Lung (tissue), 17 donors: ENCODE measurements at places on chromosomes 16 and 17.
A peak's percentile ranks its signal among the peaks of the same experiment; 100 is the strongest.

DNA sequence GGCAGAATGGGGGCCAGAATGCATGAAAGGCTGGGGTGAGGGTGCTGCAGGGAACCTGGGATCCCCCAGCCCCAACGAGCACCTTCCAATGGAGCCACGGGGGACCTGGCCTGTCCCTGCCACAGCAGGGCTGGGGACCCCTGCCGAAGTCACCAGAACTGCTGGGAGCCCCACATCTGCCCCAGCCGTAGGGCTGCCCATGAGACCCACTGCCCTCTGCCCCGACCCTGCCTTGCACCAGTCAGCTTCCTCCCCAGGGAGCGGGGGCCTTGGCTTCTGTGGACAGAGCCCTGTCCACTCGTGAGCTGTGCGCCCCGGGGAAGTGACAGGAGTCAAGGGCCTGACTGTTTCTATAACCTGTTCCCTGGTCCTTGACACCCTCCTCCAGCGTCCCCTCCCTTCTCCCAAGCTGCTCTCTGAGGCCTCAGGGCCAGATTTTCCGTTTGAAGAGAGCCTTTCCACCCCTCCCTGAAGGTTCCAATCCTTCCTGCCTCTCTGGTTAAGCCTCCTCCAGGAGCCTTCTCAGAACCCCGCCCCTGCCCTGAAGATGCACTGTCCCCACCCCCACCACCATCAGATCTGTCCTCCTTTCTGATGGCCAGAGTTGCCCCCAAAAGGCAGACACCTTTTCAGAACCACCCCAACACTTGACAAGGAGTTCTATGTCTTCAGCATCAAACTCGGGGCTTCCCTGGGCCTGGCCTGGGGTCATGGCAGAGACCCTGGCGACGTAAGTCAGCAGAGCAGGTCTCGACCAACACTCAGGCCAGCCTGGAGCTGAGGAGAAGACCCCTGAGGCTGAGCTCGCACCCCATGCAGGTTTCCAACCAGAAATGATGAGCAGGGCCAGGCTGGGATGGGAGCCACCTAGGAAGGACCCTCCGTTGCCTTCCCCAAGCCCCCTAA lies 10.7 kb upstream of the PRR29 start:
- no peak for DNase-seq

DNA sequence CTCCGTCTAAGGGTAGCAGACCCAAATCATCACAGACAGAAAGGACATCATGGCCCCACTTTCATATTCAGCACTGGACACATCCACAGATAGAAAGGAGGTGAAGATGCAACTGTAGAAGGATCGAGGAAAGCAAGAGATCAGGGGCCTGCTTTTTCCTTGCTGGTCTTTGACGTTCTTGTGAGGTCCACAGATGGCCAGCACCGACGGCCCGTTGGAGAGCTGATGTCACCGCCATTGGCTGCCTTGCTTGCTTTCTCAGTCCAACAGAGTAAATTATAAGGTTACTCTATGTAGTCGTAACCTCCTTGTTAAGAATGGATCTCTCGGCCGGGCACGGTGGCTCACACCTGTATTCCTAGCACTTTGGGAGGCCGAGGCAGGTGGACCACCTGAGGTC lies 5.1 kb upstream of the RBFOX3 start:
- DNase-seq, result no peak

DNA sequence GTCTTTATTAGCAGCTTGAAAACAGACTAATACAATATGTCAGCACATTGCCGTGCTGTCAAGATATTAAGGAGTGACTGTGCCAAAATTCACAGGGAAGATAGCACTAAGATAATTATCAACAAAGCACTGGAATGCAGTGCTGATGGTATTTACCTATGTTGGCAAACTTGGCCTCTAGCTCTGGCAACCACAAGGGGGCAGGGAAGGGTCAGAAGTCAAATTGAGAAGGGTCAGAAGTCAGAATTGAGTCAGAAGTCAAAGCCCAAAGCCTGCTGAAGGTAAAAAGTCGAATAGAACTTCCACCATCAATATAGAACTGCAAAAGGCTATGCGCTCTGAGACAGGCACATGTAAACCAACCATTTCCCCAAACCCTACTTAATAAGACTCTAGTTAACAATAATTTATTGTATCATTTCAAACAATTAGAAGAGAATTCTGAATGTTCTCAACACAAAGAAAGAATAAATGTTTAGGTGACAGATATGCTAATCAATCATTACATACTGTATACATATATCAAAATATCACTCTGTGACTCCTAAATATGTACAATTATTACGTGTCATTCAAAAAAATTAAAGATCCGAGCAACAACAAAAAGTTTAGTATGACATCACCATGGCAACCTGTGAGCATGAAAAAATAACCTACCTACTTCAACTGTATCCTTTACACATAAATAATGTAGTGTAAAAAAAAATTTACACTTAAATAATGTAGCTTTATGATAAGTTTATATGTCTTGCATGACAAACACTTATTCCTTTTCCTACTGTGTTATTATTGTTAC lies 916.1 kb downstream of the KCNJ2 start:
- peak; percentile 6 for DNase-seq

DNA sequence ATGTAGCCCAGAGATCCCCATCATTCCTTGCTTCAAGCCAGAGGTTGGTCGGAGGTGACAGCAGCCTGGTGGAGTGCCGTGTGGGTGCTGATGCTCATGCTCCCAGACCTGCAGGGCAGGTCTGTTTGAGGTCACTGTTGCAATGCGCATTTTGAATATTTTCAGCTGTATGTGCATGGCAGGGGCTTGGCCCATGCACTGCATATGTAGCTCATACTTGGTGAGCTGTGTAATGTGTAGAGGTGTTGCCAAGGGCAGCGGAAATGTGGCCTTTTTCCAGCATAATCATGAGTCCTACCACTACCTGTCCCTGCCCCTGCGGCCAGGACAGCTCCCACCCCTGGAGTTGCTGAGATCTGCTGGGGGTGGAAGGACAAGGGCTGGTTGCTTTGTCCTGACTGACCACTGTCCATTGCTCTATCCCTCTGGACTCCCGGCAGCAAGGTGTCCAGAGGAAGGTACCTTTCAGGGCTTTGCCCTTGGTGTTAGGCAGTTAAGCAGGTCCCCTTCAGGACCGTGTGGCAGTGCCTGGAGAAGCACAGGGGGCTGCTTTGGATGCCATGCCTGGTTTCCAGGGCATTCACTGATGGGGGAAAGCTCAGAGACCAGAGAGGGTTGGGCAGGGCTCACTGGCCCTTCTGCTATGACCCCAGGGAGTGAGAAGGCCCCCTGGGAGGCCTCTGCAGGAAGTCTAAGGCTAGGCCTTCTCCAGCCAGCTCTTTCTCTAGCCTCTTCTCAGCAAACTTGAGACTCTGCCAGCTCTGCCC lies 215.2 kb downstream of the NTN1 start:
- no peak for DNase-seq

GRCh38 chr17:20948984-20949777 lies 93.6 kb downstream of the USP22 start:
- no peak for DNase-seq

DNA sequence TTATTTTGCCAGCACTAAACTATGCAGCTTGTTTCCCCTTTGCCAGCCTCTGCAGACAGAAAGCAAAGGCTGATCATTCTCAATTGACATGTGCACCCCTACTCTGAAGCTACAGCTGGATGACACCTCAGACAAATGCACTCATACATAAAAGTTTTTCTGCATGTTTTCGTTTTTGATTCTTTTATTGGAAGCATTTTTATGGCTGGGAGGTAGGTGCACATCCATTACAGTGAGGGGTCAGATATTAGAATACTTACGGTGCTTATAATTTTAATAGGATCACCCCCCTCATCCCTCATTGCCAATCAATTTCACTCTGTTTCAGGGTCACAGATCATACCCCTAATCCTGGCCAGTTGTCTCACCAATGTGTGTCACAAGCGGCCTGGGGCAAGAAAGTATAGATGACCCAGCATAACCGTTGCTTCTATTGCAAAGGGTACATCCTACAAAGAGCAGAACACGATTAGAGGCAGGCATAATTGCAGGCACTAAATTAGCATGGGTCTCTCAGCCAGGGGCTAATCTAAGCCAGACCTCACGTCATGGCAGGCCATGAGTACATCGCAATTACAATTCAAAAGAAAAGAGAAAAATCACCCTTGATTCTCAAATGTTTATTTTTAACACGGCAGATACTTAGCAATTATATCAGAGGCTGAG lies 89.5 kb upstream of the SOX9 start:
- DNase-seq, result no peak

GRCh38 chr17:20145567-20145966 lies 136.4 kb downstream of the SPECC1 start:
- no peak for DNase-seq

- DNase-seq, result no peak
Observed at GRCh38 chr17:13538841-13539411, 62.8 kb downstream of the HS3ST3A1 start.

DNA sequence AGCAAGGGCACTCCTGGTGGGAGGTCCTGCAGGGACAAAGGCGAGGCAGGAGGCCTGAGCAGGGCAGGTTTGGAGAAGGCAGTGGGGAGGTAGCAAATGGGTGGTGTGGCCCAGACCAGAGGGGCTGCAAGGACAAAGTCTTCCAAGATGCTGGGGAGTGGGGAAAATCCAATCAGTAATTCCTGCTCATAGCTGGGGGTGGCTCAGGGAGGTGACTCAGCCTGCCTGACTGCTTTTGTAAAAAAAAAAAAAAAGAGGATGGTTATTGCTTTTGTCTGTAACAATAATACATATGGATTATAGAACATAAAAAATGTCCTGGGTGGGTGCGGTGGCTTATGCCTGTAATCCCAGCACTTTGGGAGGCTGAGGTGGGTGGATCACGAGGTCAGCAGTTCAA lies 5.2 kb downstream of the IL34 start:
- DNase-seq, result no peak

- no peak for DNase-seq
Observed at GRCh38 chr17:4785311-4786105, 656 bp downstream of the VMO1 start.

GRCh38 chr16:81564421-81564911 lies 119.9 kb downstream of the CMIP start:
- no peak for DNase-seq

GRCh38 chr17:39104046-39104445 lies 47.4 kb downstream of the PLXDC1 start:
- no peak for DNase-seq

DNA sequence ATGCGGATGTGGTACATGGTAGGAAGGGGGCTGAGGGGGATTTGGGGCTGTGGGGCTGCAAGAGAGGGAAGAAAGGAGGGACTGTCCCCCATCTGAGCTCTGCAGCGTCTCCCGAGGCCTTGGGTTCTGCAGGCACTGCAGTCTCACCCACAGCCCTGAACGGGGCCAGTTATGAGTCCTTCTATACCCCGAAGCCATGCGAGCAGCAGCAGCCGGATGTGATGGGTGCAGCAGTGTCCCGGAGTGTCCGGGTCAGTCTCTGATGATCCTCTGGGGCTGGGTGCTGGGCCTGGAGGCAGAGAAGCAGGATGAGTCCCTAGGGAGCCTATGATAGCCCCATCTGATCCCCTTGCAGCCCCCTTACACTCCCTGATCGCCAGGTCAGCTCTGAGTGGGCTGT lies 41.5 kb downstream of the CPNE2 start:
- DNase-seq, result no peak

DNA sequence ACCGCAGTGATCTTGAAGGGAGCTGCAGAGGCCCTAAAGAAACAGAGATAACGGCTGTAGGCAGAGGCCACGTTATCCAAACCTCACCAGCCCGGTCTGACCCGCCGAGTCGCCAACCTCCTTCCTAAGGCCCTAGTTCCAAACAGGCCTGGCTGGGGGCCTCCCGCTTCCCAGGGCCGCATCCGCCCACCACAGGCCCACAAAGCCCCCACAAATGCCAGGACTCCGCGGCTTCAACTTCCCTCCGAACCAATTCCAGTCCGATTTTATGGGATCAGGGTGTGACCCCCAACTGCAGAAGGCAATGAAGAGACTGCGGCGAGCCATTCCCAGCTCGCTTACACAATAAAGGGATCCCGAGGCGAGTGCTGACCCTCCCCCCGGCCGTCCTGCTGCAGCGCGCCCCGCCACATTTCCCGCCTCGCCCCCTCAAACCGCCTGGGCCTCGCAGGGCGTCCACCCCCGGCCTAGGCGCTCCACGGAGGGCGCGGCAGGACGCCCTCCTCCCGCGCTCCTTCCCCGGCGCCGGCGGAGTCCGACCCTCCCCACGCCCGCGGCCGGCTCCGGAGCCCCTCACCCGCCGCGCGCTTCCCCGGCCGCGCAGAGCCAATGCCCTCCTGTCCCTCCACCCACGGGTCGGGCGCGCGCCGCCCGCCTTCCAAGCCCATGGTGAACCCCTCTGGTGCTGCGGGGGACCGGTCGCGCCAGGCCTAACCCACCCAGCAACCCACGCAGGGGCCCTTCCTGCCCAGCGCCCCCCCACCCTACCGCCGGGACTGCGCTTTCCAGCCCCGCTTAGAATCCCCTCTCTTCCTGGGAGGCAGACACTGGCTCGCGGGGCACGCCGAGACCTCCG lies 926 bp downstream of the MYH10 start:
- DNase-seq, result peak; percentile 69

DNA sequence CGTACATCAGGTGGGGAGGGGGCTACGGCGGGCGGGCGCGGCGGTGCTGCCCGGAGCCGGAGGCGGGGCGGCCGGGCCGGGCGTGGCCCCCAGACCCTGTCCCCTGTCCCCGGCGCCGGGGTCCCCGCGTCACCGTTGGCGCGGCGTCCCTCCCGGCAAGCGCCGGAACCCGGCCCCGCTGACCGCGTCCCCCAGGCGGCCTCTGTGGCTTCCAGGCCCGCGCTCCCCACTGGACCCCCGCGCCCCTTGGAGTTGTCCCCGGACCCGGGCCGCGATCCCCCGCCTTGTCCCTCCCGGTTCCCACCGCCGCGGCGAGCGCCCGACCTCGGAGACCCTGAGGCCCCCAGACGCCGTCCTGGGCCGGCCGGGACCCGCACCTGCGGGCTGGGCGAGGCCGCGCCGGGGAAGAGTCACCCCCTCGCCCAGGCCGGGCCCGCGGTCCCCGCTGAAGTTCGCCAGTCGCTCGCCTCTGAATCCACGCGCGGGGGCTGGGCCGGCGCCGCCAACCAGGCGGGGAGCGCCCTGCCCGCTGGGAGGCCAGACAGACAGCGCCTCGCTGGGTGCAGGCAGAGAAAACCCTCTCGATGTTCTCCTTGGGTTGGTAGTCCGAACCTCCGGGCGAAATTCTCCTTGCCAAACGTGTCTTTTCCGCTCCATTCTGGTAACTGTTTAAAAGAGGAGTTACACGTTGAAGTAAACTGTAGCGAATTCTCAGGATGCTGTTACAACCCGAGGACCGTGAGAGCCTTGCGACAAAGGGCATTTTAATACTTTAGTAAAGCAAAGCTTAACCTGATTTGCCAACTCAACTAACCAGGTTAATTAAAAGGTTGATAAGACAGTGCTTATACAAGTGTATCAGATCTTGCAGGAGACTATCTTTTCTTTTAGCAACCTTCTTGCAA lies 761 bp downstream of the GAN start:
- peak; percentile 45 for DNase-seq
